ENCODE measurements at places on chromosomes 4 and X.
A peak's percentile ranks its signal among the peaks of the same experiment; 100 is the strongest.

GRCh38 chrX:120309873-120310705 is 1.2 kb downstream of the TMEM255A start:
- peak; percentile 13 for DNase-seq

GRCh38 chr4:54683616-54684346 is 26.0 kb downstream of the KIT start:
- DNase-seq = peak; percentile 72

GRCh38 chrX:24146283-24146949 is 3.1 kb upstream of the ZFX start:
- no peak for DNase-seq

DNA sequence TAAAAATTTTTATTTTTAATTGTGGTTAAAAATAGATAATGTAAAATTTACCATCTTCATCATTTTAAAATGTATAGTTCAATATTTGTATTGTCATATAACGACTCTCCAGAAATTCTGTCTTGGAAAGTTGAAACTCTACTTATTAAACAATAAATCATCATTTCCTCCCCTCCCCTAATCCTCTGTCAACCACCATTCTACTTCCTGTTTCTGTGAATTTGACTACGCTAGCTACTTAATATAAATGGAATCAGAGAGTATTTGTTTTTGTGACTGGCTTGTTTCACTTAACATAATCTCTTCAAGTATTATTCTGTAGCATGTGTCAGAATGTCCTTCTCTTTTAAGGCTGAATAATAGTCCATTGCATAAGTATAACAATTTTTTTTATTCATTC is 729.0 kb upstream of the AADAT start:
- no peak for DNase-seq

- DNase-seq = no peak
These were observed 16.8 kb downstream of the KDM6A start for GRCh38 chrX:44889824-44890223.

DNA sequence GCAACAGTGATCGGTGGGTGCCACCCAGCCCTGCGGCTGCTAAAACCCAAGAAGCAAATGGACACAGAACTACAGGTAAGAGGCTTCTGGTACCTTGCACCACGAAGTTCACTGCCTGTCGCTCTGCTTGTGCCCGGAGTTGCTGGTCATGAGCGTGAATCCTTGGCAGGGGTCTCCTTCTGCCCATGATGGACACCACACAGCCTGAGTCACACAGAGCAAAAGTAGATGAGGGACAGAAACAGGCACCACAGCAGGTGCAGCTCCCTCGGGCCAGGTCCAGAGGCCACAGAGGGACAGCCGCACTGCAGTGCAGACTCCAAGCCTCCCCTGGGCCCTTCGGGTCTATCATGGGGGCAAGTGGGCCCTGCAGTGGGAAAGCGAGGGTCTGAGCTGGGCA is 22.4 kb downstream of the NAT8L start:
- no peak for DNase-seq

- DNase-seq = no peak
These were observed 184.0 kb downstream of the IQCM start for GRCh38 chr4:149631629-149632028.

GRCh38 chr4:19707876-19708275 is 543.8 kb upstream of the SLIT2 start:
- no peak for DNase-seq

DNA sequence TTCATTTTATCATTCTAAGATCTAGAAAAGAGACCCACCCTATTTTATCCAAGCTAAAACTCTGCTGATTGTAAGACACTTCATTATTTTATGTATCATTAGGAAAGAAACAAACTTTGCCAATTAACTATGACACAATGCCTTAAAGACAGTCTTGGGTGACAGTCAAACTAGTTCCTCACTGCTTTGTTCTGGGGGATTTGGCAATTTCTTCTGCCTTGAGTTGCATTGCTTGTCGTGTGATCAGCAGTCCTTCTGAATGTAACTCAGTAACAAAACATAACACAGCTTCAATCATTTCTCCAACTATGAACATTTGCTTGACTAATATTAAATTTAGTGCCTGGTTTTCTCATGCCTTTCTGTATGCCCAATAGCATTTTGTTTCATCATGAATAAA is 577.9 kb upstream of the DIPK2B start:
- DNase-seq = no peak

DNA sequence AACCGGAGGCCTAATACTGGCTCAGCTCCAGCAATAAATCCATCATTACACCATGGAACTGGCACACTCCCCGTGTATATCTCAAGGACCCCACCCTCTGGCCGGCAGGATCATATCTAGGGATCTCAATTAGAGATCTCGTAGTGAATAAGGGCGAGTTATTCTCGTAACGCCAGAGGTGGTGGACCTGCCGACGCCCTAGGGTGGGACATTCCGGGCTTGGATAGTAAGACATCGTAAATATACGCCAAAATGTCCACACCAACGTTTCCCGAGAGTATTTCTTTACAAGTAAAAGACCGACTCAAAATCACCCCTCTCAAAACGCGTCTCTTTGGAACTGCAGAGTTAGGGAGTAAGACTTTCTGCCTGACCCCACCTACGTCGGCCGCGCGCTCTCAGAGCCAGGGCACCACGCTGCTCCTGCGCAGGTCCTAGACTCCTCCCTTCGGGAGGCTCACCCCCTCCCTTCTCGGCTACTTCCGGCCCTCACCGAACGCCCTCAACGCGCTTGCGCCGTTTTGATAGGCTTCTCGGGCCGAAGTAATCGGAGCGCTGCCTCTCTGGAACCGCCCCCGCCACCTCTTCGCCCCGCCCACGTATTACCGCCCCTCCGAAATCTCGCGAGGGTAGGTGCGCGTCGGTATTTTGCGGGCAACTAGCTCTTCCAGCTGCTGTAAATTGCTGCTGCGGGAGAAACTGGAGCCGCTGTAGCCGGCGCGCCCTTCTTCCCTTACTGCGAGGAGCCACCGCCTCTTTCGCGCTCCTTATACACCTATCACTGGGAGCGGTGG is at the start of gene WDR44:
Gene WDR44 (plus strand): TSS at position 643 of the 794 bp plus-strand sequence. CDS start 398 bp downstream, outside the sequence.
- DNase-seq = peak; percentile 95

- peak; percentile 54 for DNase-seq
These were observed 26.0 kb downstream of the SMAD1 start for GRCh38 chr4:145507636-145508035.

- no peak for DNase-seq
These were observed 141.3 kb downstream of the AFAP1 start for GRCh38 chr4:7798178-7798995.

- DNase-seq = no peak
These were observed 101.2 kb downstream of the CBR4 start for GRCh38 chr4:168908851-168909273.

GRCh38 chr4:101857176-101857575 is 66.6 kb downstream of the BANK1 start:
- DNase-seq = no peak

DNA sequence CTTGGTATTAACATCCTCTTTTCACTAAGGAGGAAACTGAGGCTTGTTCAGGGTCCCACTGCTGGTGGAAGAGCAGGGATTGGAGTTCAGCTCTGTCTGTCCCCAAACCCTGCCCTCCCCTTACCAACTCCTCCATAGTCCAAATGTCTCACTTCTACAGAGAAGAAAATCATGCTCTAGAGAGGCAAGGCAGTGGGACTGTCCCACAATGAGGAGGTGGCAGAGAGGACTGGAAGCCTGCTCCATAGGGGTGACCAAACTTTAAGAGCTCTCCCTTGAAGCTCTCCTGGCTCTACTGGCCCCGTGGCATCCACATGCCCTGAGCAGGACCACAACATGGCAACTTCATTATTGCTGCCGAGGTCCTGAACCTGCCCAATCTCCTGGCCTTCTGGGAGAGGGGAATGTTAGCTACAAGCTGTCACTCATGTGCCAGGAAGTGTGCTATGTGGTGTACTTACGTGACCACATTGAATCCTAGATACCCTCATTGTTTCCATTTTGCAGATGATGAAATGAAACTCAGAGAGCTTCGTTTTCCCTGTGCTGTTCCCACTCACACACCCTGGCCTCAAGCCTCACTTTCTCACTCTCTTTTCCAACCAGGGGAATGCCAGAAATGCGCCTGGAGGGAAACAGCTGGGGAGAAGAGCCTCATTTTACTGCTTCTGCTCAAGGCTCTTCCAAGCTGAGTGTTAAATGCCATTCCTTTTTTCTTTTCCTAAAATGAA is 71.5 kb downstream of the ANAPC4 start:
- DNase-seq = peak; percentile 47

DNA sequence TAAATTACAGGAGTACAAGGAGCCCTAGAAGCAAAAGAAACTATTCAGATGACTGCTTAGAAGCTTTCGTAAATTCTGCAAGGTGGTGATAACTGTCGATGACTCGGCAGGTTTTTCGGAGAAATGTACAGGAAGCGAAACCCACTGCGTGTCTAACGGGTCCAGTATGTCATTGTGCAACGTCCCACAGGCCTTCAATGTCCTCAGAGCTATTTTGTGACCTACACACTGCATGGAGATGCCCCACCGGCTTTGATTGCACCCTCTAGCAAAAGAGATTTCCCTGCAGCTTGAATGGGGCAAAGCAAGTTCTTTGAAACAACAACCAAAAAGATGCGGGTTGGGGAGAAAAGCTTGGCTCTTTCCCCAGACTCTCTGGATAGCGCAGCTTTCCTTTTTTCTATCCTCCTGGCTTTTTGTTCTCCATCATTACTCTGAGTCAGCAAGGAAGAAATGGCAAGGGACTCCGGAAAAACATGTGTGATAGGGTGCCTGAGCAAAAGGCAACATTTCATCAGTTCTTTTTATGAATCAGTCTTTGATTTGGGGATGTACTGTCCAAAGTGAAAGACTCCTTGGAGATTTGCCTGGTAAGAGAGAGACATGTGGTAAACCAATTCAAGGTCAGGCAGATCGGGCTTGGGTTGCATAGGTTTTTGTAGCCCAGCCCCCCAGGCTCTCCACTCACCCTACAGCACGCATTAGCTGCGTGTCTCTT is 112.0 kb upstream of the TBL1X start:
- DNase-seq = peak; percentile 78

DNA sequence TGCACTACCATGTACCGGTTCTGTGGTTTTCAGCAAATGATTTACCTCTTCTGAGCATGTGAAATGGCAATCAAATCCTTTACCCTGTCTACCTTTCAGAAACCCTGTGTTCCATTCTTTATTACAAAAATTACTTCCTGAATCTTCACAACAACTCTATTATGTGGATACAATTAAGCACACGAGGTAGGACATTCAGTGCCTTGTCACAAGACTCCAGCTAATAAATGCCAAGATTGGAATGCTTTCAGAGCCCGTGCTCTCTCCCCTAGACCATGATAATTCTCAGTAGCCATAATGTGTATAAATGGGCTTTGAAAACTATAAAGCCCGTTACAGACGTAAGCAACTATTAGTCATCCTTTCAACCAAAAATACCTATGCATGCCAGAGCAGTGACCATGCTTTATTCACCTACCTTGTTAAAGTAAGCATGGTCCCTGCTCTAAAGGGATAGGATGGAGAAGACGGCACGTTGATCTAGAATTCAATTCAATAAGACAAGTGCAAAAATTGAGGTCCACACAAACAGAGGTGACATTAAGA is 2.4 kb downstream of the RXFP1 start:
- DNase-seq = peak; percentile 31

DNA sequence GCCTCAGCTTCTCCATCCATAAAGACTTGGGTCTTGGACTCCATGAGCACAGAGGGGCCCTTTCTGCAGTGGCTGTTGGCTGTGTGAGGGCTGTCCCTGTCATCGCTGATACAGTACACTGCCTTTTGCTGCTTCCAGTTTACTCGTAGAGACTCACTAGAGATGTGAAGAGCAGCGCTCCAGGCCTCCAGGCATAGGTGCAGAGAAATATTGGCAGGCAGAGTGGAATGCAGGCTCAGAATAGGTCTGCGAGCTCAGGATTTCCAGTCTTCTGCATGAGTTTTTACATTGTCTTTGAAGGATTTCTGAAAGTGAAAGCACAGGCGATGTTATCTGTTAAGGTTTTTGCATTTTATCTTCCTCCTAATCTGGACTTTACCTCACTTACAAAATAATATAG is 97.4 kb downstream of the AASDH start:
- DNase-seq = no peak

DNA sequence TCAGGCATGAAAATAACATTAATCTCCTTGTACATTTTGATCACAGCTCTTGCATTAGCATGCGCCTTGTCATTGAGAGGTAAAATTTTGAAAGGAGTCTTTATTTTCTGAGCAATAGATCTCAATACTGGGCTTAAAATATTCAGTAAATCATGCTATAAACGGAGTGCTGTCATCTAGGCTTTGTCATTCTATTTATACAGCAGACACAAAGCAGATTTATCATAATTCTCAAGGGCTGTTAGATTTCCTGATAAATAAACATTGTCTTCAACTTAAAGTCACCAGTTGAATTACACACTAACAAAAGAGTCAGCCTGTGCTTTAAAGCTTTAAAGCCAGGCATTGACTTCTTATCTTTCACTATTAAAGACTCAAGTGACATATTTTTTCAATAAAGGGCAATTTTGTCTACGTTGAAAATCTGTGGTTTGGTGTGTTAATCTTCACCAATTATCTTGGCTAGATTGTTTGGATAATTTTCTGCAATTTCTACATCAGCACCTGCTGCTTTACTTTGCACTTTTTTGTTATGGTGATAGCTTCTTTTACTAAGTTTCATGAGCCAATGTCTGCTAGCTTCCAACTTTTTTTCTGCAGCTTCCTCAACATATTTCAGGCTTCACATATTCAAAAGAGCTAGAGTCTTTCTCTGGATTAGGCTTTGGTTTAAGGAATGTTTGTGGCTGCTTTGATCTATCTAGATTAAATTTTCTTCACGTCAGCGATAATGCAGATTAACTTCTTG is 27.9 kb upstream of the UGT2B4 start:
- no peak for DNase-seq

DNA sequence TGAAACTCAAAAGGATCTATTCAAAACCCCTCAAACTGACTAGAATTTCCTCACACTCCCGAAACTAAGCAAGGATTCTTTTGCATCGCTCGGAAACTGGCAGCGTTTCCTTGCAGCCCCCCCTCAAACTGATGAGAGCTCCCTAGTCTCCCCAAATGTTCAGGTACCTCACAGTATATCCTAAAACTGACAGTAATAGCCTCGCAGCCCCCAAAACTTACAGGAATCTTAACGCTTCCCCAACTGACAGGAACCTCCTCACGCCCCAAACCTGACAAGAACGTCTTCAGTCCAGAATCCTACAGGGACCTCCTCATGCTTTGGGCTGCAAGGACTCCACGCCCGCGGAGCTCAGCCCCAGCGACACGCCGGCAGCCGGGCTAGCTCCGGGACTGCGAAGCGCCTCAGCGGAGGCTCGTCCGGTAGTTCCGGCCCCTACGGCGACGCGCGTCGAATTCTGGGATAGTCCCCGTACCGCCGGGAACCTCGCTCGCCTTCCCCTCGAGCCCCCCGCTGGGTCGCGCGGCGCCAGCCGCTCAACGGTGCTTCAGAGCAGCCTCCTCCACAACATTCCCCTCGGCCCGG is 640 bp downstream of the PHF8 start:
- DNase-seq = peak; percentile 43

DNA sequence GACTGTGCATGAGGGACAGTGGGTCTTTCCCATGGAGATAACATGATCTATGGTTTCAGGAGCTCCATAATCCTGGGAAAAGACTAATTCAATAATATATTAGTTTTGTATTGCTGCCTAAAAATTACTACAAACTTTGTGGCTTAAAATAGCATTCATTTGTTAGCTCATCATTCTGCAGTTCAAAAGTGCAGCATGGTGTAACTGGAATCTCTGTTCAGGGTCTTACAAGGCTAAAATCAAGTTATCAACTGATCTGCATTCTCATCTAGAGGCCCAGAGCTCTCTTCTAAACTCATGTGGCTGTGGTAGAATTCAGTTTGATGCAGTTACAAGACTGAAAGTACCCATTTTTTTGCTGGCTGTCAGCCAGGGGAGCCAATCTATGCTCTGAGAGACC is 66.7 kb downstream of the LHFPL1 start:
- no peak for DNase-seq

- no peak for DNase-seq
These were observed 12.2 kb downstream of the TET2 start for GRCh38 chr4:105158837-105159236.
